Gastrocnemius medialis (tissue), 4 donors: ENCODE measurements at places on chromosomes 5 and 9. TPM values are rescaled to one million over a fixed set of nuclear protein-coding genes. Genes with fewer than 3 reads are reported as not detected.

OTULINL gene
- 0.73 TPM for total RNA-seq

KIAA1958 gene
- total RNA-seq, result 2.4 TPM

GRCh38 chr5:119400245-119400644 lies 44.4 kb downstream of the TNFAIP8 start:
- no peak overlapping the region for H3K4me3 ChIP-seq
- no peaks in the 10 kb centered on the region for H3K4me1 ChIP-seq
- H3K27ac ChIP-seq, result no peak overlapping the region
- DNase-seq, result no peak

CCDC112 gene
- total RNA-seq, result 4.6 TPM

PCA3 gene
- total RNA-seq, result not detected

DNA sequence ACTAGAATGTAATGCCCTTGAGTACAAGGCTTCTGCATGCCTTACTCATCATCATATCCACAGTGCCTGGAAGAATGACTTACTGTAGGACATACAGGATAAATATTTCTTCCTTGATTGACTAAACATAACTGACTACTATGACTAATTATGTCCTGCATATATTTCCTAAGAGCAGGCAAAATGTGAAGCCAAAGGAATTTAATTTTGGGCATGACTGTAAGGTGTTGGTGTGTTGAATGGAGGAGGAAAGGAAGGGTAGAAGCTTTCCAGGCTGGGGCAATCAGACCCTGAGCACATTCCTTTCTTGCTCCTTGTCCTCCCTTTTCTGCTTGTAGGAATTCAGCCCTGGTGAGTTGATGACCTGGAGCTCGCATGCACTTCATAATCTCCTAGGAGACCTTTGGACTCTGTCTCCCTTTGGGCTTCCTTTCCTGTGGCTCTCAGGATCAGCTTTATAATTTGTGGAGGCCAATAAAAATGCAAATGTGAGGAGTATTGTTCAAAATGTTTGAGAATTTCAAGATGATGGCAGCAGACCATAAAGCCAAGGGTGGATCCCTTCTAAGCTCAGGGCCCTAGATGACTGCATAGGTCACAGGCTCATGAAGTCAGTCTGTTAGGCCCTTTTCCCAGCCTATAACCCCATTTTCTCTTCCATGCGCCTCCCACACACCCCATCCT lies 174.0 kb downstream of the HMHB1 start:
- no peak overlapping the region for H3K4me3 ChIP-seq
- H3K36me3 ChIP-seq, result no peaks in the 10 kb centered on the region
- no peaks in the 10 kb centered on the region for H3K4me1 ChIP-seq
- H3K27me3 ChIP-seq, result no peaks in the 10 kb centered on the region
- H3K27ac ChIP-seq, result no peak overlapping the region

- H3K27me3 ChIP-seq, result no peaks in the 10 kb centered on the region
- no peaks in the 10 kb centered on the region for H3K36me3 ChIP-seq
- DNase-seq, result no peak
Measured at GRCh38 chr5:115284021-115284420, 12.4 kb downstream of the CCDC112 start.

- H3K4me1 ChIP-seq, result peaks cover 25% of the 10 kb centered on the region
- H3K27ac ChIP-seq, result peak overlapping the region; percentile 79
- H3K27me3 ChIP-seq, result no peaks in the 10 kb centered on the region
- H3K36me3 ChIP-seq, result no peaks in the 10 kb centered on the region
- peak overlapping the region; percentile 77 for H3K4me3 ChIP-seq
Measured at GRCh38 chr9:127568971-127569885, 42.8 kb upstream of the STXBP1 start.

GRCh38 chr5:15183520-15183919 lies 311.9 kb upstream of the ANKH start:
- no peak for DNase-seq
- no peak overlapping the region for H3K27ac ChIP-seq
- no peak overlapping the region for H3K4me3 ChIP-seq
- H3K36me3 ChIP-seq, result no peaks in the 10 kb centered on the region

GRCh38 chr9:126430124-126430523 lies 103.5 kb downstream of the MVB12B start:
- no peaks in the 10 kb centered on the region for H3K36me3 ChIP-seq
- H3K4me3 ChIP-seq, result no peak overlapping the region
- DNase-seq, result no peak
- H3K4me1 ChIP-seq, result no peaks in the 10 kb centered on the region

- H3K36me3 ChIP-seq, result no peaks in the 10 kb centered on the region
- no peak for DNase-seq
- H3K4me1 ChIP-seq, result no peaks in the 10 kb centered on the region
- H3K4me3 ChIP-seq, result no peak overlapping the region
Measured at GRCh38 chr5:150567031-150567717, 59.2 kb downstream of the NDST1 start.

GRCh38 chr5:7668627-7669026 lies 182.3 kb downstream of the CFAP90 start:
- no peak overlapping the region for H3K4me3 ChIP-seq
- H3K36me3 ChIP-seq, result no peaks in the 10 kb centered on the region
- H3K4me1 ChIP-seq, result peaks cover 21% of the 10 kb centered on the region
- no peak for DNase-seq

GLIPR2 gene
- 3.6 TPM for total RNA-seq

RASEF gene
- 0.82 TPM for total RNA-seq

- H3K4me1 ChIP-seq, result no peaks in the 10 kb centered on the region
- no peaks in the 10 kb centered on the region for H3K36me3 ChIP-seq
- H3K27ac ChIP-seq, result no peak overlapping the region
- no peak for DNase-seq
Measured at GRCh38 chr9:38431116-38431515, 6.9 kb upstream of the IGFBPL1 start.

RIGI gene
- total RNA-seq, result 1.6 TPM

DNA sequence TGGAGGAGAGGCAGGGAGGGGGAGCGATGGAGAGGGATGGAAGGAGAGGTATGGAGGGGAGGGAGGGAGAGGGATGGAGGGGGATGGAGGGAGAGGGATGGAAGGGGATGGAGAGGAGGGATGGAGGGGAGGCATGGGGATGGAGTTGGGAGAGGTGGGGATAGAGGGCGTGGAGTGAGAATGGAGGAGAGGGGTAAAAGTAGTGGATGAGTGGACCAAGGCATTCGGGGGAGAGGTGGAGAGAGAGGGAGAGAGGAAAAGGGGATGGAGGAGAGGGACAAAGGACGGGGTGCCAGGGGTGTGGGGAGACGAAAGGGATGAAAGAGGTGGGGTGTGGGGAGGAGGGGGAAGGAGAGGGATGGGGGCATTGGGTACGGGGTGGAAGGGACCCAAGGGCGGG lies 100.4 kb downstream of the VAV2 start:
- no peak for DNase-seq
- H3K36me3 ChIP-seq, result no peaks in the 10 kb centered on the region
- no peaks in the 10 kb centered on the region for H3K4me1 ChIP-seq
- no peaks in the 10 kb centered on the region for H3K27me3 ChIP-seq

- no peak overlapping the region for H3K4me3 ChIP-seq
- no peaks in the 10 kb centered on the region for H3K36me3 ChIP-seq
- H3K27me3 ChIP-seq, result no peaks in the 10 kb centered on the region
Measured at GRCh38 chr5:102711525-102712385, 43.4 kb upstream of the PAM start.

DNA sequence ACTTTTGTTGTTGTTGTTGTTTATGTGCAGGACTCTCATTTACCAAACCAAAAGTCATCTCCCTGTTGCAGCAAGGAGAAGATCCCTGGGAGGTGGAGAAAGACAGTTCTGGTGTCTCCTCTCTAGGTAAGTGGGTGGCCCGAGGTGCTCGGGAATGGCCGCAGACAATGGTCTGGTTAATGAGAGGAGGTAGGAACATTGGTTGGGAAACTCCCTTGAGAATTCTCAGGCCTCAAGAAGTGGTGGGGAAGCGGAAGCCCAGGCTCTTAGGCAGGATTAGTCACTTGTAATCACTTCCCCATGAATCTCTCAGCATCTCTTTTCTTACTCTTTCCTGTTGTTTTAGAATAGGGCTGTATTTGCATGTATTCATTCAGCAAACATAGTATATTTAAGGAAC lies 7.2 kb downstream of the ZNF354B start:
- no peaks in the 10 kb centered on the region for H3K4me1 ChIP-seq
- no peaks in the 10 kb centered on the region for H3K27me3 ChIP-seq
- no peak for DNase-seq
- peaks cover 3% of the 10 kb centered on the region for H3K36me3 ChIP-seq
